Stimulated activated CD4-positive, alpha-beta T cell treated with anti-CD3 and anti-CD28 coated beads, Interleukin-1b, Interleukin-23, amount 100 ng/mL, for 1 hour (primary cell): ENCODE measurements at places on chromosomes 4 and X.

- no peak for DNase-seq
Observed at GRCh38 chrX:100083211-100083610, 326.9 kb downstream of the PCDH19 start.

GRCh38 chr4:138086611-138087041 is 155.5 kb downstream of the SLC7A11 start:
- DNase-seq = no peak

DNA sequence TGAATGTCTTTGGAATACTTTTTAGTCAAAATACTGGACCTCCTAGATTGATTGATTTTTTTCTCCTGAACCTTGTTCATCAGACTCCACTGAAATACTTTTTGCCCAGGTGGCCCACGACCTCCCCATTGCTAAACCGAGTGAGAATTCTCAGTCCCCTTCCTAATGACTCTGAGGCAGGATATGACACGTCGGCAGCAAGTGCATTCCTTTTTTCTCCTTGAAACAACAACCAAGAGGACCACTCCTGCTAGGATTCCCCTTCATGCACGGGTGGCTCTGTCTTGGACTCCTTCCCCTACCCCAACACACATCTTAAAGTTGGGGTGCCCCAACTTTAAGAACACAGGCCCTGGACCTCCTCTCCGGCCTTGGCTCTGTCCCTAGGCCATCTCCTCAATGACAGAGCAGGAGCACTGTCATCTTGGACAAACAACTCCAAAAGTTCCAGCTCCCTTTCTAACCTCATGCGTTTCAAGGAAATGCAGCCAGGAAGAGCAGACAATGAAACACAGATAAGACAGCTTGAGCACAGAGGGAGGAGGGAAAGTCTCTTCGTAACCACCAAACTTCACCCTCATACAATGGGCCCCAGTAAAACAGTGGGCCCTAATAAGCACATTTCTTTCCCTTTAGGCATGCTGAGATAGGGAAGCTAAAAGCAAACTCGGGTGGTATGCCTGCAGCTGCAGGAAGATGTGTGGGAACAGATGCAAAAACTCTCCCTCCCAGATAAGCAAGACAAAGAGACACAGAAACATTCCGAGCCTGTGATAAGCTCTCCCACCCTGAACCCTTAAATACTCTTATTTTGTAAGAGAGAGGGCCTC is 33.9 kb downstream of the ZBTB49 start:
- DNase-seq = no peak

- no peak for DNase-seq
Observed at GRCh38 chr4:188767496-188767895, 628.3 kb downstream of the TRIML1 start.

GRCh38 chrX:70124678-70125077 is 8.6 kb upstream of the IGBP1 start:
- DNase-seq = no peak

GRCh38 chr4:177986236-177986635 is 544.0 kb upstream of the AGA start:
- no peak for DNase-seq

DNA sequence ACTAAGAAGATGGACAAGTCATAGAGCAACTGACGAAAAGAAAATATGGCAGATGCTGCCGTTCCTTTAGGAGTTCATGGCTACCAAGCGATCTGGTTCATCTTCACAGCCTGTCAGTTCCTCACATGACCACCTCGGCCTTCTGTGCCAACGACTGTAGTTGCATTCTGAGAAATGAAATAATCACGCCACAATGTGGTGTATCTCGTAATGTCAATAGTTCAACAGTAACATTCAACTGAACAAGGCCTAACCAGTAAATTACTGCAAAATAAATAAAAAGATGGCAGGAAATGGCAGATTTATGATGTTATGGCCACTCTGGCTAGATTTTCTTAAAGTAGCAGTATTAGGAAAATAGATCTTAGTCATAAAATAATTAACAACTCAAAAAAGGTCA is 4.4 kb downstream of the GPRIN3 start:
- DNase-seq = no peak

DNA sequence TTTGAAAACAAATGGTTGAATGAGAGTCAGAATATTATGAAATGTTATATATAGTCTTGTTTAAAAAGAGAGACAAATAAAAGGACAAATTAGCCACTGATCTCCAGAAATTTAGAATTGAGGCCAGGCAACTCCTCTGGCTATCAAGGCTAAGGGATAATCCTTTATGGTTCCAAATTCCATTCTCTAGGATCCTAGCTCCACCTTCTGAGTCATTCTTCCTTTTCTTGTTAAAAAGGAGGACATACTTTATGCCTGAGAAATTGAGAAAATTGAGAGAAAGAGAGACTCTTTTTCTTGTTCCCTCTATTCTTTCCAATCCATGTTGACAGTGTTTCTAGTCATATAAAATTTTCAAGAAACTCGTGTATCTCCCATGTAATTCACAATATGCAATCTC is 1299.5 kb downstream of the FSTL5 start:
- no peak for DNase-seq

- DNase-seq = no peak
Observed at GRCh38 chr4:179719766-179720450, 2277.7 kb upstream of the AGA start.

DNA sequence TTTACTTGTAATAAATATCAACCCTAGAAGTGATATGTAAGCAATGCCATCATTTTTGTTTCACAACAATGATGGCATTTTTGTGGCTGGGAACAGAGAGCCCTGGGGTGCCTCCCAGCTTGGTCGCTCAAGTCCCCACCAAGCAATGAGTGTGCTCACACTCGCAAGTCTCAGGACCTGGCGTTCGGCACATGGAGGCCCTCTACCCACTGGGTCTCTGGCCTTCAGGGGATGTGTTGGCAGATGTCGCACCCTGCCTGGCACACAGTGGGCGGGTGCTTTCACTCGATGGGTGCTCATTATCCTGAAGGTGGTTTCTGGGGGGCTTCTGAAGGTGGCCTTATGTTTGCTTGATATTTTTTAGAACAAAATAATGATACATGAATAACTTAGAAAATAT is 74.7 kb upstream of the STS start:
- DNase-seq = no peak

DNA sequence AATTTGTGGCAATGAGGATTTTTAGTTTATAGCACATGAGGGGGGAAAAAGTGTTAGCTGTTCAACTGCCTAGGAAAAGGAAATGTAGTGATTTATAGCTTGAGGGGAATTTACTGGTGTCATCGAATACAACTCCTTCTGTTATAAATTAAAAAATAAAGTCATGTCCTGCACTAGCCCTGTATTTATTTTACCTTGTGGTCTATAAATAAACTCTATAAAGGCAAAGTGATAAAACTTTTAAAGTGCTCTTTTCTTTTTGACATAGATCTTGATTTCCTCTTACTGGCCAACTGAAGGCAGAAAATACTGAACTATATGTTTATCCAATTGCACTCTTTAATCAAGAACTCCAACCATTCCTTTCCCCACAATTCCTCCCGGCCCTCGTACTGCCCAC is 672.1 kb upstream of the SLIT2 start:
- no peak for DNase-seq

- no peak for DNase-seq
Observed at GRCh38 chr4:27819246-27819645, 958.6 kb downstream of the STIM2 start.

GRCh38 chr4:151217326-151217725 is 59.6 kb upstream of the PRSS48 start:
- DNase-seq = no peak
